Diencephalon (tissue), 1 donor: ENCODE measurements at places on chromosomes 11 and 22. TPM values are rescaled to one million over a fixed set of nuclear protein-coding genes. Genes with fewer than 3 reads are reported as not detected.

Gene MMP12
- total RNA-seq = not detected

Gene TSSK2
- total RNA-seq = not detected

Gene KDM4E
- total RNA-seq = not detected

Gene P2RY6
- 0.92 TPM for total RNA-seq

Gene FJX1
- 46.4 TPM for total RNA-seq

Gene C22orf31
- total RNA-seq = not detected

Gene TRIM6
- 1.2 TPM for total RNA-seq

Gene CLP1
- 14.3 TPM for total RNA-seq

Gene UBASH3B
- total RNA-seq = 27.9 TPM

Gene RFPL1
- not detected for total RNA-seq

Gene C11orf16
- 0.46 TPM for total RNA-seq

Gene OR51T1
- total RNA-seq = not detected

Gene HPS5
- 117 TPM for total RNA-seq

Gene VSIG2
- total RNA-seq = not detected

Gene GRM5
- total RNA-seq = 178 TPM

Gene SEPTIN3
- 180 TPM for total RNA-seq

Gene NAALAD2
- 16.8 TPM for total RNA-seq

Gene OR5D16
- not detected for total RNA-seq

Gene CNTF
- 1.6 TPM for total RNA-seq

Gene DMC1
- 7.6 TPM for total RNA-seq

Gene OVCH2
- total RNA-seq = not detected

Gene SLC22A9
- total RNA-seq = not detected

Gene KCNJ11
- total RNA-seq = 14.5 TPM

Gene TRPC6
- 5.3 TPM for total RNA-seq

Gene ANGPTL5
- total RNA-seq = 0.23 TPM

Gene P2RX6
- 1.2 TPM for total RNA-seq

Gene CREBZF
- 68.3 TPM for total RNA-seq

Gene CSNK2A3
- 6.9 TPM for total RNA-seq
